IMR-90 (cell line): ENCODE measurements at places on chromosomes 1 and 21. TPM values are rescaled to one million over a fixed set of nuclear protein-coding genes. Genes with fewer than 3 reads are reported as not detected.

Gene AKNAD1
- total RNA-seq, result 0.18 and 0.28 TPM in 2 replicates

Gene PTPRC
- not detected in 2 replicates for total RNA-seq

Gene NUP210L
- total RNA-seq, result under 0.01 TPM in 2 replicates

Gene CLCA1
- total RNA-seq, result not detected in 2 replicates

Gene FMO5
- 0.36 and 0.83 TPM in 2 replicates for total RNA-seq

Gene IFNGR2
- total RNA-seq, result 52.8 and 66.0 TPM in 2 replicates

Gene CHIA
- not detected in 2 replicates for total RNA-seq

DNA sequence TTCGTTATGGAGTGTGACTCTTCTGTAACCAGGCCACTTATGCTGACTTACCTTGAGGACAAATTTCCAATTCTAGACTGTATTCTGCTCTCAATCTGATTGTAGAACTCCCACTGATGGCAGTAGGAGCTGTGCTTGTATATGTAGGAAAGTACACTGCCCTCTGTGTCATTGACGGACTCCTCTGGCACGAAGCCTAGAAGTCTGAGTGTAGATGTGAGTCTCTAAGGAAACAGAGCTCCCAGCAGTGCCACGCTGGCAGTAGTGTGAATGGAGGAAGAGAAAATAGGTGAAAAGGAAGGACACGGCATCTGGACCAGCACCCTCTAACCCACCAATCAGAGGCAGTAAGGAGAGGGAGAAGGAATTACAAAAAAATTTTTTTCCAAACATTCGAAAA is 130.4 kb upstream of the ADGRL2 start:
- peak; percentile 97 for DNase-seq

- no peak for DNase-seq
Observed at GRCh38 chr1:29487291-29487690, 251.0 kb downstream of the PTPRU start.

DNA sequence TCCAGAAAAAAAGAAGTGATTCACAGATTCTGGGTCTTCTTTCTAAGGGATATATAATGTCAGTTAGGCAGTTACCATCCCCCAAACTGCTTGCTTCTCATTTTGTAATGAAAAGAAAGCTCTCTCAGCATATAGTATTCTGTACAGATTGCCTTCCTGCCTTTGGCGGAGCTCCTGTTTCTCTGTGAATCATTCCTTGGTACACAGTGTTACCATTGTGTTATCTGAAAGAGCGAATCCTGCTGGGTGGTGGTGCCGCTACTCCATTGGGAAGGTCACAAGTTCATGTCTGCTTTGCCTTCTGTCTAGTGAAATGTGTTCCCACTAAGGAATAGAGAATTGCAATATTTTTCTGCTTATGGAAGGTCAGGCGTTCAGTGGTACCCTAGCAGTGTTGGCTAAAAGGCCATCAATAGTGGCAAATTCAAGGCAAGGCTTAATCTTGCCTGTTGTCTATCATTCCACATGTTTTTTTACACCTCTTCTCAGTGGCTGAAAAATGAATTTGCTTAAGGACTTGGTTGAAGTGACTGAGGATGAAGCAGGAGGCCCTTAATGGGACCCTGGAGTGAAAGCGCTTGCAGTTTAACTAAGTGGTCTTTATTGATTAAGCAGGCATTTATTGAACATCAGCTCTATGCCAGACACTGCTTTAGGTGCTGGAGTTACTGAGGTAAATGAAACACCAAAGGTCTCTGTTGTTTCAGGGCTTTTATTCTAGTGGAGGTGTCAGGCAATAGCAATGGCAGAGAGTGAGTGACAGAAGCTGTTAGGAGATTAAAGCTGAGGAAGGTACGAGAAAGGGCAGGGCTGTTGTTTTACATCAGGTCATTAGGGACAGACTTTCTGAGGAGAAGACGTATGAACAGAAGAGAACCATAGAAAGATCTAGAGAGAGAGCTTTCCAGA is 186.7 kb downstream of the PDE4B start:
- peak; percentile 58 for DNase-seq

GRCh38 chr1:160625725-160626498 is 20.9 kb downstream of the SLAMF1 start:
- no peak for DNase-seq
